ENCODE measurements at places on chromosomes 5 and 9. TPM values are rescaled to one million over a fixed set of nuclear protein-coding genes. Genes with fewer than 3 reads are reported as not detected.

DNA sequence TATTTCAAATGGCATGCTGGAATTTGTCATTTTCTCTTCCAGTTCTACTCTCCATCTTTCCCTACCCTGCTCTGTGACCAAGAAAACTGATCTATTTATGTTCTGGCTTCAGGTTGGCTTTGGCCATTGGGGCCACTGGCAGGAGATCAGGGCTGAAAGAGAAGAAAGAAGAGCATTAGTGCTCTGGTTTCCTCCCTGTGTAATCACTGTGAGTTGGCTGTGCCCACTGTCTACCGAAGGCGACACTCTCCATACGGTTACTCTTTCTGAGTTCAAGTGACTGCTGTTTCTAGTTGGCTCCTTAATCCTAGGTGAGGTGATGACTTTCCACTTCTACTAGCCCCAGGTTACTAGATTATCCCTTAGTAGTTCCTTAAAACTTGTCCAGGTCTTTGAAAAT, 372.6 kb downstream of the PRELID2 start:
- no peak for DNase-seq

DNA sequence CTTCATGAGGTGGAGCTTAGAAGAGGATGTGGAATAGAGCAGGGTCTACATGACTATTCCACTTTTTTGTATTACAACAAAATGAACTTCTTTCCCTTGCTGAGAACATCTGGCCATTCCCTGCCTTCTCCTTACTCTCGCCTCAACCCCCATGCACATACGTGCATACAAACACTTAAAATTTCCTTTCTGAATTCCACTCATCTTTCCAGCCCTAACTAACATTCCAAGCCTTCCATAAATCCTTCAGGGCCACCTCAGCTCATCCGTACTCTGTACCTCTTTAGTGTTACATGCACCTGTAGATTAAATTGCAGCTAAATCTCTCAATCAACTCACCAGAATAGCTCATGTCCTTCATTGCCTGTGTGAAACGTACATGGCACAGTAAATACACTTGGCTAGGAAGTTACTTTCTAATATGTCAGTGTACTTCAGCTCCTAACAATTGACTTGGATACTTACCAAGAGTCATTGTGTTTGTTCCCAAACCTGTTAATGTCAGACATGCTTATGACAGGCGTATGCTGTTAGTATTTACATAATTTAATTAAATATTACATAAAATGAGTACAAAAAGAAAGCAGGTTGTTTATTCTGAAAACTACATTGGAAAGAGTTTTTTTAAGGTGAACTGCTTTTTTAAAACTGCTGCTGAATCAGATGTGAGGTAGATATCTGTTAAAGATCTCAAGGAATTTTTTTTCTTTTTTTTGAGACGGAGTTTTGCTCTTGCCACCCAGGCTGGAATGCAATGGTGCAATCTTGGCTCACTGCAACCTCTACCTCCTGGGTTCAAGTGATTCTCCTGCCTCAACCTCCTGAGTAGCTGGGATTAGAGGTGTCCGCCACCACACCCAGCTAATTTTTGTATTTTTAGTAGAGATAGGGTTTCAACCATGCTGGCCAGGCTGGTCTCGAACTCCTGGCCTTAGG, 55.7 kb downstream of the GLIS3 start:
- DNase-seq: no peak

VCAN gene
- 2.6 TPM for total RNA-seq

SLC25A25 gene
- total RNA-seq: 8.7 TPM

- peak; percentile 50 for DNase-seq
Measured at GRCh38 chr5:111859533-111860270, 102.7 kb upstream of the NREP start.

GRCh38 chr5:126277762-126278161, 145.4 kb upstream of the GRAMD2B start:
- no peak for DNase-seq

- DNase-seq: no peak
Measured at GRCh38 chr5:159053216-159053615, 46.5 kb downstream of the EBF1 start.

F2R gene
- 38.0 TPM for total RNA-seq

SLC6A19 gene
- total RNA-seq: not detected

DNA sequence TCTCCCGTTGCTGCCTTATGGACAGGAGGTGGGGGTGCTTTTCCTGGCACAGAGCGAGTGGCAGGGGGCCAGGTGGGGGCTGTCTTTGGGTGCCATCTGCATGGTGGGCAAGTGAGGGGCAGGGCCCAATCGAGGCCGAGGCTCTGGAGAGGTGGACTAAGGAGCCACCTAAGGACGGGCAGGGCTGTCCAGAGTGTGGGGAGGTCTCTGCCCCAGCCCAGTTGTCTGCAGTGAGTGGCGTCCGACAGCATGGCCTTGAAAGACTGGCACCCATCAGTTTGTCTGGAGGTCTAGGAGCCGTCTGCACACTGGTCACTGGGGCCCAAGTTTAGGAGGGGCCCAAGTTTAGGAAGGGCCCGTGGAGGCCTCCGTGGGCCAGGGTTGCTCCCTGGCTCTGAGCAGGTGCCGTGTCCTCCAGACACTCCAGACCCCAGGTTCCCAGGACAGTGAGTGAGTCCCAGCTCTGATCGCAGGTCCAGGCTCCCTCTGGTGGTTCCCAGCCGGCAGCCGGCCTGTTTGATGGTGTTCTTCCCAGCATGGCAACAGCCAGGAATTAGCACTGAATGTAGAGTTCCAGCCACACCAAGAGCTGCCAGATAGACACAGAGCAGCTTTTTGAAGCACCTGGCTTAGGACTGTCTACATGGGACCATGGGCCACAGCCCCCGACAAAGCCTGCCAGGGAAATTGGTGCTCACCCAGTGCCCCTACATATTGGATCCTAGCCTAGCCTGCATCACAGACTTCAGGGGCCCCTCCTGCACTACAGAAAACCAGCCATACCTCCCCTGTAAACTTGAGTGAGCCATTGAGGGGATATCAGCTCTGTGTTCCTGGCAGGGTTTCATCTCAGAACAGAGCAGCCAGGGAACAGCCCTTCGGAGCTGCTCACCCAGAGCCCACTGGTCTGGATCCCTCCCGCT, 120.9 kb downstream of the WNK2 start:
- DNase-seq: peak; percentile 22

DNA sequence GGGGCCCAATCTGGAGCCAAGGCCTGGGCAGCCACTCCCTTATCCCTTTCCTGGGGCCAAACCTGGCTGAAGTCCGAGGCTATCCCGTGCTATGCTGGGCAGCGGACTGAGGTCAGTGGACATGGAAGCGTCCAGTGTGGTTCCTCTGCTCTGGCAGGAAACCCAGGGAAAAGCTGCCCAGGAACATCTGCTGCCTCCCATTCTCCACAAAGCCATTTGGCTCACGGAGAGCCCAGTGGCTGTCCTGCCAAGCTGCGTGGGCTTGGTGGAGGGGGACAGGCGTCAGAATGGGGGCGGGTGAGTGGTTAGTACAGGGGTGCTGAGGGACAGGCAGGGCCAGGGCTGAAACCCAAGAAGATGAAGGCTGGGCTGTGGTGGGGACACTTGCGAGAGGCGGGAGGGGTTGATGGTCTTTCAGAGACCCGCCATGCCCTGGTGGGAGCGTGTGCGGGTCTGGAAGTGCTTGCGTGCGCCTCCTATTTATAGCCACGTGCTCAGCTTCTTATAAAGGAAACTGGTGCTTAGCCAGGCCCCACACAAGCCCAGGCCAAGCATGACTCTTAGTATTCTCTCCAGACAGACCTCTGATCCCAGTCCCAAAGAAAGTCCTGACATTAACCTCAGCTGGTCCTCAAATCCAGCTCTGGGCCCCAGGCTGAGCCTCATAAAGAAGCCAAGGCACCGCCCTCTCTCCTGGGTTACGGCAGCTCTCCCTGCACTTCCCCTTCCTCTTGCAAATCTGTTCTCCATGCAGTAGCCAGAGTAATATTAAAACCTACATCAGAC, 9.4 kb upstream of the SLC6A7 start:
- no peak for DNase-seq

- no peak for DNase-seq
Measured at GRCh38 chr5:90793183-90793582, 234.6 kb downstream of the ADGRV1 start.

GRCh38 chr5:43772764-43773477, 169.9 kb downstream of the NNT start:
- DNase-seq: peak; percentile 86
